Fibroblast of the aortic adventitia (primary cell): ENCODE measurements at places on chromosomes 12 and 14. TPM values are rescaled to one million over a fixed set of nuclear protein-coding genes. Genes with fewer than 3 reads are reported as not detected.
A peak's percentile ranks its signal among the peaks of the same experiment; 100 is the strongest.

GRCh38 chr12:27709212-27709931 is 1.3 kb upstream of the MRPS35 start:
- DNase-seq: no peak

DNA sequence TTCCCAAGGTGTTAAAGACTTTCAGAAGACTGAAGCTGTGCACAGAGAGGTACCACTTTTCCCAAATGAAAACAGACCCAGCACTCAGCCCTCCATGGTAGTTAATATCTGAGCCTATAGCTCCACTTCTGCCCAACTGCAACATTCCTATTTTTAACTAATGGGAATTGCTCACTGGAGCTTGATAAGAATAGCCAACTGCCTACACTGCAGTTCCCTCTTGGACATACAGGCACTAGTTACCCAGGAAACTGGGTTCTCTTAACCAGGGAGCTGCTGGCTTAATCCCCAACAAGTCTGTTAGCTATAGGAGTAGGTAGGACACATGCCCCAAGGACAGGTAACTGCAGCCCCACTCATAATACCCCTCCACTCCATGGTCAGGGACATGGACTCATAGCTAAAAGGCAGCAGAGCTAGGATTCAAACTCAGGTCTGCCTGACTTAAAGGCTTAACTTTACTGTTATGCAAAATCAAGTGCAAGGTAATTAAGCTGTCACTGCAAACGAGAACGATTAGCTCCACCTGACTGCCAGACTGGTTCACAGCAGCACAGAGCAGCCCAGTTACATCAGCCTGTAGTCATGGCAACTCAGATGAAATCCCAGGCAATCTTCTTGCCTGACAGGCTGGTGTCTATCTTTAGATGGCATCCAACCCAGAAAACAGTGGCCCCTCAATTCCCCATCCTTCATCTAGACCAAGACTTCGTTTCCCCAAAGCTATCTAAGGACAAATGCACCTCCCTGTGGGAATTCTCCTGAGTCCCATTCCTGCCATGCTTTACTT is 77.1 kb upstream of the ACTN1 start:
- no peak for DNase-seq

- no peak for DNase-seq
Measured at GRCh38 chr12:52515927-52516831, 4.0 kb downstream of the KRT5 start.

The PMCH gene
- total RNA-seq: 0.27 TPM in 1 of 2 replicates, not detected in the other

GRCh38 chr12:121939992-121940766 is 21.8 kb downstream of the CFAP251 start:
- no peak for DNase-seq

The OR11G2 gene
- total RNA-seq: not detected in 2 replicates

The GPR135 gene
- 1.7 and 4.3 TPM in 2 replicates for total RNA-seq

GRCh38 chr14:80615831-80616230 is 325.7 kb downstream of the CEP128 start:
- no peak for DNase-seq

The PLEKHG7 gene
- not detected in 2 replicates for total RNA-seq

- no peak for DNase-seq
Measured at GRCh38 chr12:71141378-71141926, 16.3 kb downstream of the TSPAN8 start.

DNA sequence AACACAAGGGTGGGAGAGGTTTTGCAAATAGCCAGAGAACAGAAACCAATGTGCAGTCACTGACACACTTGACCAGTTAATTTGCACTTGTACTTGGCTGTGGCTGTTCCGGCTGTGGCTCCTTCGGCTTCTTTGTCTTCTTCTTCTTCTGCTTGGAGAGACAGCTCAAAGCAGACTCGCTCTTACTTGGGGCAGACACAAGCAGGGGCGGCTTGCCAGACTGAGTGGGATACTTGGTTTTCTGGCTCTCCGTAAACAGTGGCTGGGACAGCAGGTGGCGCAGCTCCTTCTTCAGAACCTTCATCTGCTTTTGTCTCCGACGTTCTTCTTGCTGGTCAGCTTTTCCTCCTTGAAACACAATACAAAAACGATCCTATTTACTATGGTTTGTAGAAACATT is 25.0 kb downstream of the OTUB2 start:
- peak; percentile 67 for DNase-seq

GRCh38 chr14:104250175-104250574 is 111.8 kb downstream of the KIF26A start:
- no peak for DNase-seq

DNA sequence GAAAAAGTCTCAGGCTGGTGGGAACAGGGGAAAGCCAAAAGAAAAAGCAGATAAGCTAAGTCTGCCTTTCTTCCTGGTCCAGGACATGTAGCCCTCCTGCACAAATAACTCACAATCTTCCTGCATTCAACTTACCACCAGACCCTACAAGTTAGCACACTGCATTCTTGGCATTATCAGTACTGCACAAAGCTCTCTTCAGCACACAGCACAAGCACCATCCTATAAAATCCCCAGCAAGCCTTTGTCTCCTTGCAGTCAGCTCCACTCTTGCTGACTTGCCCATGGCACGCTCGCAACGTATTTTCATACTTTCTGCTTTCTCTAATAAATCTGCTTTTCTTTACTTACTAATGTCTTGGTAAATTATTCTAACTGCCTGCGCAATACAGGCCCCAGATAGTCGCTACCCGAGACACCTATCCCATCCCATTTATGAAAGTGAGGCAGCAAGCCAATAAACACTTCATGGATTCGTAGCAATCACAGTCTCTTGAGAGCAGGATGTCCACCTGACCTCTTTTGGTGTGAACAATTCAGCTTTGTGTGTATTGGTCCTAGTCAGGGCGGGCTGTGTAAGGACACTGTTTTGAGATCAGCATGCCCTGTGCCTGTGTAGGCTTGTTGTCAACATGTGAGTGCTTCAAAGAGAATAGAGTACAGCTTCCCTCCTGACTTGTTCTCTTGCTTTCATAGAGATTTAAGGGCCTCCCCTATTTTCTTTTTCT is 49.0 kb downstream of the TMEM117 start:
- DNase-seq: no peak

The PTPN21 gene
- 10.3 and 16.2 TPM in 2 replicates for total RNA-seq

The TRPV4 gene
- 0.25 and 2.1 TPM in 2 replicates for total RNA-seq

The ZDHHC22 gene
- not detected in 2 replicates for total RNA-seq

The TAS2R31 gene
- total RNA-seq: 6.2 and 13.6 TPM in 2 replicates

- DNase-seq: no peak
Measured at GRCh38 chr12:10307630-10308029, at the start of gene KLRD1. Gene KLRD1 (plus strand): TSS chr12:10307870. CDS start chr12:10308078, 208 bp downstream.

DNA sequence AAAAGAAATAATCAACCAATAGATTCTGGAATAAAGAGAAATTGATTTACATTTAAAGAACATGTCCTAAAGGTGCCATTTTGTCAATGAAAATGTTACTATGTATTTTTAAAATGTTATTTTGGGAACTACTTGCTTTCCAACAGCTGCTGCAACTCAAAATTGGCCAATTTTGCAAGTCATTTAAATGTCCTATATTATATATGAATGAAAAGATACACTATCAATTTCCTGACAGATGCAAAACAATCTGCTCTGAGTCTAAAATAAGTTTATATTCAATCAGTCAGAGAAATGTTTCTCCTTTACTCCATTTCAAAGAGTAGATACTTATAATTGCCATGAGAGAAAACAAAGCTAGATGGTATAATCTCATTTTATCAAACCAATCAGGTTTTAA is 247.2 kb downstream of the ACSS3 start:
- DNase-seq: no peak

The GDF3 gene
- not detected in 2 replicates for total RNA-seq

DNA sequence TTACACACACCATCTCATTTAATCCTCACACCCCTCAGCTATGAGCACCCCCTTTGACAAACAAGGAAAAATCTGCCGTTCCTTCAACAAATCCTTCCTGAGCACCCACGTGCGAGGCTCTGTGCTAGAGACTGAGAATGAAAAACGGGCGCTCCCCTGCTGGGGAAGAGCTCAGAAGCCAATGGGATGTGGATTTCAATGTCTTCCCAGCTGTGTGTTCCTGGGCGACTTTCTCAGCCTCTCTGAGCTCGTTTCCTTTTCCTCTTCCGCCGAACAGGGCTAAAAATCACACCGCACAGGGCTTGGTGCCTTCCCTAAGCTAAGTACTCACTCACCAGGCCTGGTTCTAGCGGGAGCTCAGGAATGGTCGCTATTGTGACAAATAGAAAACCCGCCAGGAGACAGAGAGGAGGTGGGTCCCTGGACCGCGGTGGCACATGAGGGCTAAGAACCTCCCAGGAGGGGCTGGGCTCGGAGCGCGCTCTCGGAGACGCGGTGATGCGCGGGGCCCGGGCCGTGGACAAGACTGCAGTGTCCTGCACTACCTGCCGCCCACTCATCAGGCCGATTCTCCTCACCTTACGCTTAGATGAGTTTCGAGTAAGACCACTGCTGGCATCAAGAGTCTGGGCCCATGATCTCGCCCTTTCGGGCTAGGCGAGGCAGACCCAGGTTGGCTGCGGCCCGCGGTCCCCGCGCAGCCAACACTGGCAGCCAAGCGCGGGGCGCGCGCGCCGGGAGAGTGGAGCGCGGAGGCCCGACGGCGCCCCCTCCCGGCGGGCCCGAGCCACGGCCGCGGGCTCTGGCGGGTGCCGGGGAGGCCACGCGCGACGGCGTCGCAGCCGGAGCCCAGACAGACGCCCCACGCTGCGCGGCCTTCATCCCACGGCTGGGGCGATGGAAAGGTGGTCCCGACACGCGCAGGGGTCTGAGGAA is 17.0 kb downstream of the ZDHHC22 start:
- DNase-seq: peak; percentile 28

The CLEC14A gene
- 0.63 and 4.5 TPM in 2 replicates for total RNA-seq
